ENCODE measurements at places on chromosomes 6 and 20.

DNA sequence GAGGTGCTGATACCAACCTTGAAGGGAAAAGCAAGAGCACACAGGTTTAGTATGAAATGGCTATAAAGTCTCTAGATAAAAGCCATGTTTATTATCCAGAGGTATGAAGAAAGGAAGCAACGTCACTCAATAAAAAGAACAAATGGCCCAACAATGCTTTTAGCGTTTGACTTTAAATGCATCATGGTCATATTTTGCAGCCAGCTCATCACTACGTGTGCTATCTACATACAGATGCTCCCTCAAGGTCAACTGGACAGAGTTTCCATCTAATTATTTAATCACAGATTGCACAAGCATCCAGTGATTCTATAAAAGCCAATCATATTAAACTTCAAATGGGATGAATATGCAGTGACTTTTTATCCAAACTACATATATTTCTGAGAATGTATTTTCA lies 127.6 kb upstream of the SYNDIG1 start:
- DNase-seq = no peak

GRCh38 chr6:16713597-16713996 lies 47.7 kb downstream of the ATXN1 start:
- no peak for DNase-seq

DNA sequence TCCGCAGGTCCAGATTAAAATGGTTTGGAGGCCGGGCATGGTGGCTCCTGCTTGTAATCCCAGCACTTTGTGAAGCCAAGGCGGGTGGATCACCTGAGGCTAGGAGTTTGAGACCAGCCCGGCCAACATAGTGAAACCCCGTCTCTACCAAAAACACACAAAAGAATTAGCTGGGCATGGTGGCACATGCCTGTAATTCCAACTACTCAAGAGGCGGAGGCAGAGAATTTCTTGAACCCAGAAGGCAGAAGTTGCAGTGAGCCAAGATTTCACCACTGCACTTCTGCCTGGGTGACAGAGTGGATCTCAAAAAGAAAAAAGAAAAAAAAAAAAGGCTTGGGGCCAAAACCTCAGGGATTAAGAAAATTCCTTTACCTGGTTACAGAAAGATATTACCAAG lies 30.5 kb downstream of the C6orf15 start:
- no peak for DNase-seq

DNA sequence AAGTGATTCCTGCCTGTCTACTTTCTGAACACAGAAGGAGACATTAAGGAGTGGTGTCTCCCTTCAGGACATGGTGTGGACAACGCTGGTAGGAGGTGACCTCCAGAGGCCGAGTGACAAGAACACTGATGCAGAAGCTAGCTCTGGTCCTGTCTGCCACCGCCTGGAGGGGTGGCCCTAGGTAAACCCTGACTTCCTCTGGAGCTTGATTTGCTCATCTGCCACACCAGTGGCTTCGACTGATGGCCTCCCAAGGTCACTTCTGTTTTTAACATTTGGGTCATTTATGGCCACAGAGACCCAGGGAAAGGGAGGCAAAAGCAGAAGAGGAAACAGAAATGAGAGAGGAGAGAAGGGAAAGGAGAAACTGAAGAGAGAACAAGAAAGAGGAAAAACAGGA lies 49.4 kb upstream of the SLC22A23 start:
- no peak for DNase-seq

DNA sequence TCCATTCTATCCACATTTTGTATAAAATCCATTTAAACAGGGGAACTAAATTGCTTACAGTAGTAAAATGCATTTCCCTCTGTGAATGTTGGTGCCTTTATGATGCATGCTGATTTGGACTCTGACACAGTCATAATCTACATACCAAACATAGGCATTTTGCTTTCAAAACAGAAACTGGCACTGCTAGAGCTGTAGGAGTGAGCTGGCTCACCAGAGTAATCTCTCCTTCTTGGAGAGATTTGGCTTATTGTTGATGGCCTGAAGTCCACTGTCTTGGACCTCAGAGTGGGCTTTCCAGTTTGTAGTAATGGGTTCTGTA lies 363.2 kb upstream of the FLRT3 start:
- DNase-seq = no peak

GRCh38 chr20:3323398-3323797 lies 84.1 kb downstream of the DNAAF9 start:
- DNase-seq = no peak

- DNase-seq = no peak
These were observed 49.9 kb upstream of the RANBP9 start for GRCh38 chr6:13761361-13762036.

DNA sequence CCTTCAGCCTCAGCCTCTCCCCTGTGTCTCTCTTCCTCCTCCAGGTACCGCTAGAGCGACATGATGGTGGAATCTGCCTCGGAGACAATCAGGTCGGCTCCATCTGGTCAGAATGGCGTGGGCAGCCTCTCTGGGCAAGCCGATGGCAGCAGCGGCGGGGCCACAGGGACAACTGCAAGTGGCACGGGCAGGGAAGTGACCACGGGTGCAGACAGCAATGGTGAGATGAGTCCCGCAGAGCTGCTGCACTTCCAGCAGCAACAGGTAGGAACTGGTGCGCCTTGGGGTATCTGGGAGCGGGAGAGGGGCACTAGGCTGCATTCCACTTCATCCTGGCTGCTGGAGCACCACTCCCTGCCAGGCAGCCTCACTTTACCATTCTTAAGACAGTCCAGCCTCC lies 19.5 kb downstream of the FOXP4 start:
- DNase-seq = no peak

DNA sequence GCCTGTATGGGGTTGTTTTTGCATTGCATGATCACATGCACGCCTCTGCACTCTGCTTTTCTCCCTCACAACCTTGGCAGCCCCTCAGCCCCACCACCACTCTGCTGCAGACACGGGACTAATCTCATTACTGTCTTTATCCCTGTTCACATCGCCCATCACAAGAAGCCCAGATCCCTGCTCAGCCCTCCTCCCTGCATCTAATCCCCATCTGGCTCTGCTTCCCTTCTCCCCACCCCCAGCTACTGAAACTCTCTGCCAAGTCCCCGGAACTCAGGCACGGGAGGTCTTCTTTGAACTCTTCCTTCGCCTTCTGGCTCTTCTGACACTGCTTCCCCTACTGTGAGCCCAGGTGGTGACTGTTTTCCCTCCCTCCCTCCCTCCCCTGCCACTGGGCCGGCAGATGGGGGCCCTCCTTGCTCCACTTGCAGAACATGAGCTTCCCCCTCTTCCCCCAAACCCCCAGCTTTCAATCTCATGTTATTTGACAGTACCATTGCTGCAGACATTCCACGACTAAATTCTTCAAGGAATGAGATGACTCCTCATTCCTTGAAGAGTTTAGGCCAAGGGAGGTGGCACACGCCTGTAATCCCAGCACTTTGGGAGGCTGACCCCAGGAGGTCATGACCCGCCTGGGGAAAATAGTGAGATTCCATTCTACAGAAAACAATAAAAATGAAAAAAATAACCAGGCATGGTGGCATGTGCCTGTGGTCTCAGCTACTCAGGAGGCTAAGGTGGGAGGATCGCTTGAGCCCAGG lies 21.9 kb upstream of the TULP1 start:
- DNase-seq = no peak

DNA sequence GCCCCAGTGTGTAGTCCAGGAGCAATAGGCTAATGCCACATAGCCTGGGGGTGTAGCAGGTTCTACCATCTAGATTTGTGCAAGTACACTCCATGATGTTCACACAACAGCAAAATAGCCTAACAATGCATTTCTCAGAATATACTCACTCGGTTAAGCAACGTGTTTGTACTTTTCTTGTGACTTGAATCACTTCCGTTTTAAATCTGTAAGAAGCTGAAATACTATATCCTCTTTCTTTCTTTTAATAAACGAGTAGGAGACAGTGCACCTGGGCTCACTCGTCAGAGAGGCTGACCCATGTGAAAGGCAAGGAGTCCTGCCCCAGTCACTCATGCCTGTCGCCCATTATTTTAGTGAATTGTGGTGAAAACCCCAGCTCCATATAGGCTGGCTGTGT lies 201.6 kb downstream of the FOXA2 start:
- DNase-seq = no peak

DNA sequence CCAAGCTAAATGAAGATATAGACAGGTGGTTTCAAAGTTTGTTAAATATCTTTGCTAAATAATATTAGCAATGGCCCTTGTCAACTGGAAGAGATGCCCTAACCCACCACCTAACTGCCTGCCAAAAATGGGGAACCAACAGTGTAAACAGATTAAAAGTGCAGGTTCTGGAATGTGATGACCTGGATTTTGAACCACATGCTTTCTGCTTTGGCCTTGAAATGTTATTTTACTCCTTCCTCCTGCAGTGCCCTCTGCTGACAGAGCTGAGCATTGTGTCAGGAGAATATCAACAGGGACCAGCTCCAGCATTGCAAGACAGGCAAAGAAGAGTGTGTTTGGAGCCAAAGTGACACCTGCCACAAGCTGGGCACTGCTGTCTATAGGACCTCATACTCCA lies 226.6 kb downstream of the MYLK4 start:
- no peak for DNase-seq

DNA sequence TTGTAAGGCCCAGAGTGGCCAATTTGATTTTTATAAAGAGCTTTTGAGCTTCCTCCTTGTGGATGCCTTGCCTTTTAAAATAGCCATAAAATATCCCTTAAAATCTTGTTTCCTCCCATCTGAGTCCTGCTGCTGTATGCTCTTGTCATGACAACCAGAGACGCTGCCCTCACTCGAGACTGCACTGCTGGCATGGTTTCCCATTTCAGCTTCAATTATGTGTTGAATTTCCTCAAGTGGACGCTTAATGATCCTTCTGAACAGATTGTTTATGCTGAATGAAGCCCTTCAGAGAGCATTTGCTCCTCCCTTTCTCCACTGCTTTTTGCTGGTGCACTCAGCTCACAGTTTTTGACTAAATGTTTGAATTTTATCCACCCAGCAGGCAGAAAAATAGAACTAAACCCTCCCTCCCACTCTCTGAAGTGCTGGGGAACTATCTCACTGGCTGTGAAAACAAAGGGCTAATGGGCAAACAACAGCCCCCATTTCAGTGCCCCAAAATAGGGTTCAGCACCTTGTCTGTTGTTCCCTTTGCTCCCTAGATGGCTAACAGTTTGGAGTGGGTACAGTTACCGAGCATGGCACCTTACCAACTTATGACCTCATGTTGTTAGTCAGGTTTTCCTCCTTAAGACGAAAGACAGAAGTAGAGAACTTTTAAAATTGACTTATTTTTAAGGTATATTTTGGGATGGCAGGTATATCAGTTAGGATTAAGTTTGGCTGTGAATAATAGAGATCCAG lies 45.5 kb upstream of the RNF8 start:
- no peak for DNase-seq

- DNase-seq = no peak
These were observed 865 bp downstream of the STK38 start for GRCh38 chr6:36546308-36546919.

GRCh38 chr20:51008718-51009117 lies 14.2 kb downstream of the KCNG1 start:
- DNase-seq = no peak

GRCh38 chr6:138673346-138674014 lies 100.1 kb upstream of the CCDC28A start:
- DNase-seq = no peak

- DNase-seq = no peak
These were observed 1.2 kb downstream of the ACSS1 start for GRCh38 chr20:25056690-25057233.

- no peak for DNase-seq
These were observed 17.4 kb upstream of the KIFC1 start for GRCh38 chr6:33373960-33374910.

Measured in KG1 (cell line).